Right hindlimb (tissue), 1 donor: ENCODE measurements at places on chromosomes 3 and 15.

- no peak for DNase-seq
Measured at GRCh38 chr3:123559040-123559861, 25.6 kb downstream of the HACD2 start.

GRCh38 chr3:47578119-47578632 is 489 bp downstream of the CSPG5 start:
- peak; percentile 65 for DNase-seq

DNA sequence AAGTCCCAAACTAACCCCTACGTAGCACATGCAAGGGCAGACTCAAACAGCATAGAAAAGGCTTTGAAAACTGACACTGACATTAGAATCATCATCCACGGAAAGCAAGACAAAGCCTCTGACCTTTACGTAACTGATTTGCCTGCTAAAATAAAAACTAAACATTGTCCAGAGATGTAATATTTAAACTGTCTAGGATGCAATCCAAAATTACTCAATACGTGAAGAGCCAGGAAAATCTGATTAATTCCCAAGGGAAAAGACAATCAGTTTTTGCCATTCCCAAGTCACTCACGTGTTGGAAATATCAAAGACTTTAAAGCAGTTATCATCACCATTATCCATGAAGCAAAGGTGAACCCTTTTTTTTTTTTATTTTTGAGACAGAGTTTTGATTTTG is 13.3 kb upstream of the IQCF1 start:
- DNase-seq: no peak

GRCh38 chr3:189766416-189766815 is 135.2 kb downstream of the TP63 start:
- DNase-seq: no peak

- no peak for DNase-seq
Measured at GRCh38 chr3:176055836-176056235, 1141.4 kb downstream of the TBL1XR1 start.

GRCh38 chr3:85589145-85589544 is 630.4 kb downstream of the CADM2 start:
- DNase-seq: no peak

- peak; percentile 68 for DNase-seq
Measured at GRCh38 chr3:137970914-137971831, 38.8 kb upstream of the CLDN18 start.

GRCh38 chr3:100992231-100993012 is 799 bp downstream of the ABI3BP start:
- DNase-seq: peak; percentile 62

- peak; percentile 76 for DNase-seq
Measured at GRCh38 chr3:78728406-78729145, 1039.2 kb downstream of the ROBO1 start.

DNA sequence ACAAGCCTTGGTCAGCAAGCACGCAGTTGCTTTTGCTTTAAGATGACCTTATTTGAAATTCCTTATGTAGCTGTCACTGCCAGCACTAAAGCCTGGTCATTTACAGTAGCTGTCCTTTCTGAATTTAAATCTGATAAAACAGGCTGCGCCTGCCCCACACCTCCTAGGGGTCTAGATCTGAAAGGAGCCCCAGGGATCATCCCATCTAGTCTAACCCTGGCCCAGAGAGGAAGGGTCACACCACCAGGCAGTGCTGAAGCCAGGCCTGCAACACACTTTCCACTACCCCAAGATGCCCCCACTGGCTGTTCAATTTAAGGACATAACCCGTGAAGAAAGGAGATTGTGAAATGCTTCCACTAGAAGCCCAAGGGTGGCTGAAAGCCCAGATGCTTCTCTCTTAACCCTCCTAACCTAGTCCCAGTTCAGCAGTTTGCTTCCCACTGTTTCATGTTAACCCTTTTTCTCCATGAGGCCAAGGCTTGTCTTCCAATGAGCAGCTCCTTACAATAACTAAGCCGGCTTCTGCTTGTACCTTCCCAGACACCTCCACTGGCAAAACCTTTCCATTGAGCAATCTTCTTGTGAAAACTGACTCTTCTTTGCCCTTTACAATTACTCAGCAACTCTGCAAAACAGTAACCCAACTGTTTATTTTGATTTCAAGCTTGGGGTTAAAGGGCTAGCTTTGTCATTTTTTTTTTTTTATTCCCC is 198.9 kb upstream of the LPP start:
- DNase-seq: no peak

GRCh38 chr3:83842511-83842910 is 1116.3 kb upstream of the CADM2 start:
- no peak for DNase-seq

DNA sequence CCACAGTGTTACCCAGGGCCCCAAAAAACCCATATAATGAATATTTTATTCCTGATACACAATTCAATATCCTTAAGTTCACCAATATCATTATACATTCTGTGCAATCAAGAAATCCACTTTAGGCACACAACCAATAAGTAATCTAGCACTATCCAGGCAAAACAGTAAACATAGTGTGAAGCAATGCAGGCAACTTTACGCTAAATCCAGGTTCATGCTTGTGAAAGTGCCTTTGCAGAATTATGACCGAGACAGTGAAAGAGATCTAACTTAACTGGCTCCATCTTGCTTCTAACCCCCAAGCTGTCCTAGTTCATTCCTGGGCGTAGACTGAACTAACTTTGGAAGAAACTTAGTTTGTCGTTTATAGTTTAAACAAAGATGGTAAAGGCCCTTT is 34.2 kb upstream of the INO80 start:
- no peak for DNase-seq

DNA sequence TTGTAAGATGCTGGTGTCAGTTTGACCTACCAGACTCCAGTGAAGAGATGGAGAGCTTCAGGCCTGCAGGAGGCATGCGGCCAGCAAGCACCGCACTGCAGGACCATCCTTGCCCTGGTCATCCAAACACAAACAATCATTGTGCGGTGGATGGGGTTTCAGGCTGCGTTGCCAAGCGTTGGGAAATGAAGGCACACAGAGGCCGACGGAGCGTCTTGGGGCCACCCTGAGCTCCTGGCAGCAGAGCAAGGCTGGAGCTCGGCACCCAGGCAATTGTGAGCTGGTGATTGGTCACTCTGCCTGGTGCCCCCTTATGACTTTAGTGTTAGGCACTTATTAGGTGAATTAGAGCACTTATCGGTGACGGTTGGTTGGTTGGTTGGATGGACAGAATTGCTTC is 222.6 kb upstream of the RGMA start:
- DNase-seq: no peak

- no peak for DNase-seq
Measured at GRCh38 chr3:120182613-120183511, 88.6 kb upstream of the GSK3B start.

DNA sequence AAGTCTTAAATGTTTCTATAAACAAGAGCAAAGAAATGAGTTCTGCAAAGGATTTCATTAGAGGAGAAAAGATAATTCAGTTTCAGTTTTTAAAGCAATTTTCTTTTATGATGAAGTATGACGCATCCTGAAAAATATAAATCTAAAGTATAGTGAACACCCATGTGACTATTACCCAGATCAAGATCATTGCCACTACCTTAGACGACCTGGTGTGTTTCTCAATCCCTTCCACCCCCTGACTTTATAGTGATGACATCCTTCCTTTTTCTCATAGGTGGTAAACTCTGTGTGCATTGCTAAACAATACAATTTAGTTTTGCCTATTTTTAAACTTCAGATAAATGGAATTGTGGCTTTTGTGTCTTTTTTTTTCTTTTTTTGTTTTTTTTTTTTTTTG is 8.4 kb downstream of the STT3B start:
- DNase-seq: no peak

GRCh38 chr15:50246631-50247030 is 18.9 kb downstream of the HDC start:
- DNase-seq: no peak

GRCh38 chr3:141260630-141260927 is 29.0 kb downstream of the PXYLP1 start:
- no peak for DNase-seq

DNA sequence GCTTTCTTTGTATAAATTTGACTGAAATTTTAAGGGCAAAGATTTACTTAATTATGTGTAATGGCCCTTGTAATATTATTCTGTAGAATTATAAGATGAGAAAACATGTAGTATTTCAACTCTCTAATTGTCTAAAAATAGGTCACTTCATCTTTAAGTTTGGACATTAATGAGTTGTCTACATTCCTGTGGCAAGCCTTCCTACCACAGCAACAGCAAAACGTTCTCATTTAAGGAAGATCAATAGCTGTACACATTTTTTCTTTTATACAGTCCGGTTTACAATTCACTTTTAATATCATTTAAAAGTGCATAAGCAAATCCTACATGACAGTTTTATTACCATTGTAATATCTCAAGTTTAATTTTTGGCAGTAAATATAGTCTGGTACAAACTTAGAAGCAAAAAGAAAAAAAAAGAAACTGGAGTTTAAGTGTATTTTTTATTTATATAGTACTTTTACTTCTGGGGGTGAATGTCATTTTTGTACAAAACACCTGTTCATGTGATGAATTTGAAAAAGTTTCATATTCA is 501.8 kb downstream of the ZPLD1 start:
- DNase-seq: no peak

DNA sequence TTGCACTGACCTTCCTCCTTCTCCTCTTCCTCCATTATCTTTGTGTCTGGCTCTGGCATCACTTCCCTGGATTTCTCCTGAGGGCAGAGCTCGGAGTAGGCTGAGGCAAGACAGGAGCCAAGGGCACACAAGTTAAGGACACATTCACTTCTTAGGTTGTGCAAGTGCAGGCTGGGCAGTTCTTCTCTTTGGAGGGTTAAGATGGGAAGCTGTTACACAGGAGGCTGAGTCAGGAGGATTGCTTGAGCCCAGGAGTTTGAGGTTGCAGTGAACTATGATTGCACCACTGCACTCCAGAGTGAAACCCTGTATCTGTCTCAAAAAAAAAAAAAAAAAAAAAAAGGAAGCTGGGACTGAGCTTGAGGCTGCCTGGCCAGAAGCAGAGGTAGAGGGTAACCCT is 176.2 kb upstream of the ANKRD28 start:
- DNase-seq: no peak

DNA sequence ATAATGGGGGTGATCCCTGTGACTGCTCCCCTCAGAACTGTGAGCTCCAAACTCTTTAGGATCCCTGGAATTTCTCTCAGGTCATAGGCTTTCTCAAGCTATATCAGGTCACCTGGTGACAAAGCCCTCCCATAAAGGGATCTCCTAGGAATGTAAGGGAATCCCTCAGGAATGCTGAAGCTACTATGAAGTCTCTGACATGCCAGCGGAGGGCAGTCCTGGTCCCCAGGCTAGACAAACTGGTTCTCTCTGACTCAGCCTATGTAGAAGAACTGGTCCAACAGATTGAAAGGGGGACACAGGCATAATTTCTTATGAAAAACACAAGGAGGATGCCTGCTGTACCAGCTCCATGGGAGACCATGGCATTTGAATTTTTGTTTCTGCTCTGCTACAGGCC is 6.7 kb downstream of the LPCAT4 start:
- no peak for DNase-seq

GRCh38 chr3:134132961-134133360 is 103.2 kb upstream of the SLCO2A1 start:
- DNase-seq: no peak

GRCh38 chr3:29284497-29284896 is 3.6 kb downstream of the RBMS3 start:
- DNase-seq: no peak

DNA sequence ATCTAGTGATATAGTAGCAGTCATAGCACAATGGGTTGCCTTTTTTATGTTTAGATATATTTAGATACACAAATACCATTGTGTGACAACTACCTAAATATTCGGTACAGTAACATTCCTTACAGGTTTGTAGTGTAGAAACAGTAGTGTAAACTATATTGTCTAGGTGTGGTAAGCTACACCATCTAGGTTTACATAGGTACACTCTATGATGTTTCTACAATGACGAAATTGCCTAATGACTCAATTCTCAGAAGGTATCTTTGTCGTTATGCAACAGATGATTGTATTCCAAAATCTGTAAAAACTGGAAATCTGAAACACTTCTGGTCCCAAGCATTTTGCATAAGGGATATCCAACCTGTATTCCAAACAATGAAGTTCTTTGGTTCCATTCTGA is 24.3 kb downstream of the PLOD2 start:
- DNase-seq: no peak

GRCh38 chr3:153970741-153971347 is 150.3 kb upstream of the ARHGEF26 start:
- DNase-seq: no peak

DNA sequence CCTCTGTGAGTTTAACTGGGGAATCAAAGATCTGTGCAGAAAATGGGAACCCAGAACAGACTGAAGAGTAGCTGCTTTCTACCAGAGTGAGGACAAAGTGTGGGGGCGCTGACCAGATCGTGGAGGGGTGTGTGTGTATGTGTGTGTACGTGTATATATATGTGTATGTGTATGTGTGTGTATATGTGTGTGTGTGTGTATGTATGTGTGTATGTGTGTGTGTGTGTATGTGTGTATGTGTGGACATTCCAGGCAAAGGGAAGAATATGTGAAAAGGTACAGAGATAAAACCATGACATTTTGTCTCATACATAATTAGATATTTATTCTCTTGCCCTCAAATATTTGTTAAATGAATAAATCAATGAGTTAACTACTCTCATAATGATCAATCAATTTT is 54.9 kb upstream of the DPPA4 start:
- no peak for DNase-seq

GRCh38 chr15:101410612-101411011 is 78.9 kb downstream of the PCSK6 start:
- DNase-seq: no peak

DNA sequence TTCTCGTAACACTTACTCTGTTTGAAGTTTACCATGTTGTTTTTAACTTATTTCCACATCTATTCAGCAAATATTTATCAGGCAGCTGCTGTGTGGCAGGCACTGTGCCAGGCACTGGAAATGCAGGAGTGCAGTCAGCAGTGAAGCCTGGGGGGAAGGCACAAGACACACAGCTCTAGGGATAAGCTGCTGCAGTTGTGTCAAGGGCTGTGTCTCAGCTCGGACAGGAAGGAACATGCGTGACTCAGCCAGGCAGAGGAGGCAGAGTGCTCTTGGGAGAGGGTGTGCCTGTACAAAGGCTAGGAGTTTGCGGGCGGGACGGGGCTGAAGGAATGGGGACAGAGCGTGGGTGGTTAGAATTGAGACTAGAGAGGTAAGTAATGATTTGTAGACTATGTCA is 24.7 kb downstream of the LYSMD4 start:
- peak; percentile 57 for DNase-seq

DNA sequence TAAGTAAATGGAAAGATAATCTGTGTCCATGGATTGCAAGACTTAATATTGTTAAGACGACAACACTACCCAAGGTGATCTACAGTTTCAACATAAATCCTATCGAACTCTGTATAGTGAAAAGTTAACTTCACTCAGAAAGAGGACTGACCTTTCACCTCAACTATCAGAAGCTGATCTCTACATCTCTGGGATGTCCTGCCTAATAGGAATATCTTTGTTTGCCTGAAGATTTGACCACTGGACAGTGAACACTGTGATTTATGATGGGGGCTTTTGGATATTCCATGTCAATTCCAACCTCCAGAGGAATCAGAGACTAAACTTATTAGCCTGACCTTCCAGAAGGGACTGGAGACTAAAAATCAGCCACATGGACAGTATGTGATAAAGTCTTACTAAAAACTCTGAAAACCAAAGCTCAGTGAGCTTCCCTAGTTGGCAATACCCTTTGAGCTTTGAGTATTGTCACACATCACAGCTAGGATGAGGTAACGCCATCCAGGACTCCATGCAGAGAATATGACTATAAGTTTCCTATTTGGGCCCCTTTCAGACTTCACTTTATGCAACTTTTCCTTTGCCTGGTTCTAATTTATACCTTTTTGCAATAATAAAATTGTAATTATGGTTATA is 164.9 kb upstream of the SETMAR start:
- no peak for DNase-seq
